ENCODE measurements at places on chromosomes 2 and 18.
A peak's percentile ranks its signal among the peaks of the same experiment; 100 is the strongest.

- DNase-seq = no peak
These were observed 73.6 kb upstream of the RND3 start for GRCh38 chr2:150561076-150561475.

- no peak for DNase-seq
These were observed 43.3 kb downstream of the PXDN start for GRCh38 chr2:1701020-1701419.

- DNase-seq = no peak
These were observed 21.6 kb downstream of the SLC38A11 start for GRCh38 chr2:164933671-164934189.

- DNase-seq = no peak
These were observed 176.2 kb downstream of the TRABD2A start for GRCh38 chr2:84704505-84705244.

DNA sequence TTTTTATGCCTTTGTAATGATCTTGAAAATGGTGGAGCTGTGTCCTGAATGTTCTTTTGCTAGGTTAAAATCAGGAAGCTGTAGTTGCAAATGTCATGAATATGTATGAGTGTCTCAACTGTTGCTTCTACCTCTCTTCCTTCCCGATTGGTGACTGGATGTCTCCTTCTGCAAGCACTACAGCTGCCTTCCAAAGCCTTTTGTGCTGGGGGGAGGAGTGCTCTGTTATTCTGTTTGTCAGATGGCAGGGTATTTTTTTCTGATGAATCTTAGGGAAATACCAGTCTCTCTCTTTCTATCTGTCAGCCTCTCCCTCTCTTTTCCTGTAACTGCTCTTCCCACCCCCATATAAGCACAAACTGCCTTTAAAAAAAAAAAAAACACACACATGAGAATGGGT lies 1396.3 kb upstream of the CELF4 start:
- DNase-seq = no peak

DNA sequence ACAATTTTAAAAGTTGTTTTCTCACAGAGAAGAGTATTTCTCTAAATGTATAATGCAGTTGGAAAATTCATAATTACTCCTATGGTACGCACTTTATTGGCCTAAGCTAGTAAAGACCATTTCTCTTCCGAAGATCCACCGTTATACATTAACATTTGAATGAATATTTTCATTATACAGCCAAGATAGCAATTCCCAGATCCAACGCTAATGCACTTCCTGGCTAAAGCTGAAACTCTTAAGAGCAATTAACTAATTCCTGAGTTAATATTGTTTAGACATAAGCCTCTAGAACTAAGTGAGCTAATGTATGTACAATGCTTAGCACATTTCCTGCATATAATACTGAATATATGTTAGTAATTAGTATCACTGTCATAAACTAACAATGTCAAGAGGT lies 56.2 kb downstream of the PDK1 start:
- no peak for DNase-seq

- no peak for DNase-seq
These were observed 31.4 kb downstream of the C18orf54 start for GRCh38 chr18:54389143-54389505.

GRCh38 chr2:234953116-234954031 lies 1.6 kb downstream of the SH3BP4 start:
- DNase-seq = peak; percentile 53

DNA sequence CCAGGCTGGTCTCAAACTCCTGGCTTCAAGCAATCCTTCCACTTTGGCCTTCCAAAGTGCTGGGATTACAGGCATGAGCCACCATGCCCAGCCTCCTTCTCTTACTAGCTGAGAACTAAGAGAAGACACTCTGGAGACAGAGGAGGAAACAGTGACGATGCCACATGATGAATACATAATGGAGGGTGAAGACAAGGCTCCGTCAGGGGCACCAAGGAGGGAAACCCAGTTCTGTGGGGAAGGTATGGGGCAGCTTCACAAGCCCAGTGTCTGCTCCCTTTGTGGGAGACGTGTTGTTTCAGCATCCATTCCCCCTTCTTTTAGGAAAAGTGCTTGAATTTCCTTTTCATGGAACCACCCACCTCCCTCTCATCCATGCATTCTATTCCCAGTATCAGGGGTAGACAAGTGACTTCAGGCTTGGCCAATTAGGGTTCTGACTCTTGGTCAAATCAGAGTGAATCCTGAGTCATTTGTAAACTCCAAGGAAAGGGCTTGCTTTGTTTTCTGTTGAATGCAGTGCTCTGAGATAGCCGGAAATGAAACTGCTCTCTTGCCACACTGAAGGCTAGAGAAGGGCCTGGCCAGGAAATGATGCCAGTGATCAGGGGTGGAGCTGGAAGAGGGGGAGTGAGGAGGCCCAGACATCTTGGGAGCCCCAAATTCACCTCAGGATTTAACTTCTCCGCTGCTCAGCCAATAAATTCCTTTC lies 23.7 kb downstream of the TMEM127 start:
- no peak for DNase-seq

GRCh38 chr2:110740747-110741349 lies 8.5 kb downstream of the ACOXL start:
- no peak for DNase-seq

GRCh38 chr2:132609101-132609890 lies 60.7 kb downstream of the LYPD1 start:
- no peak for DNase-seq

DNA sequence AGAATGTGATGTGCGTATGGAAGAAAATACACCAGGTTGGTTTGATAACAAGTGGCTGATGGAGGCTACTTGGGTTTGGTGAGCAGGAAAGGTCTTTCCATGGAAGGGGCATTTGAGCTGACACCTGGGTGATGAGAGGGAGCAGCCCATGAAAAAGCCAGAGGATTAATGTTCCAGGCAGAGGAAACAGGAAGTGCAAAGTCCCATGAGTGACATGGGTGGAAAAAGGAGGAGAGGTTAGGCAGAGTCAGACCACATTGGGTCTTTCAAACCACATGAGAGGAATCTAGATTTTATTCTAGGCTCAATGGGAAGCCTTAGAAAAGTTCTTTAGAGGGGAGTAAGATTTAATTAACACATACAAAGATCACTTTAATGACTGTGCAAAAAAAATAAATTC lies 195.7 kb downstream of the LRATD1 start:
- DNase-seq = no peak

DNA sequence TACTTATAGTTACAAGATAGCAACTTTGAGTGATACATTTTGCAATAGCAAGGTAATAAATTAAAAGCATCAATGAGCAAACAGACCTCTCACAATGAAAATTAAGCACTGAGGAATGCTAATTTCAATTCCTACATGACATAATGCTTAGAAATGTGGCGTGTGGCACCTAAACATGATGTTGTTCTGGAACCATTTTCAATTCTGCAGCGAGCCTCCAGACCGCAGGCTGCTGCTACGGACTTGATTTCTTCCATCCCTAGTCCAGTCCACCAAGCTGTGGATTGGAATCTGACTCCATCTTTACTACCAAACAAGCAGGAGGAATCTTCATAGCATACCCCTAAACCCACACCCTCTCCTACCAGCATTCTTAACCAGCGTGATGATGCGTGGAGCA lies 58.7 kb upstream of the ZNF397 start:
- DNase-seq = no peak
